ENCODE measurements at places on chromosomes 4 and X.

GRCh38 chr4:163256680-163257343 lies 75.6 kb downstream of the NPY1R start:
- no peak for DNase-seq

DNA sequence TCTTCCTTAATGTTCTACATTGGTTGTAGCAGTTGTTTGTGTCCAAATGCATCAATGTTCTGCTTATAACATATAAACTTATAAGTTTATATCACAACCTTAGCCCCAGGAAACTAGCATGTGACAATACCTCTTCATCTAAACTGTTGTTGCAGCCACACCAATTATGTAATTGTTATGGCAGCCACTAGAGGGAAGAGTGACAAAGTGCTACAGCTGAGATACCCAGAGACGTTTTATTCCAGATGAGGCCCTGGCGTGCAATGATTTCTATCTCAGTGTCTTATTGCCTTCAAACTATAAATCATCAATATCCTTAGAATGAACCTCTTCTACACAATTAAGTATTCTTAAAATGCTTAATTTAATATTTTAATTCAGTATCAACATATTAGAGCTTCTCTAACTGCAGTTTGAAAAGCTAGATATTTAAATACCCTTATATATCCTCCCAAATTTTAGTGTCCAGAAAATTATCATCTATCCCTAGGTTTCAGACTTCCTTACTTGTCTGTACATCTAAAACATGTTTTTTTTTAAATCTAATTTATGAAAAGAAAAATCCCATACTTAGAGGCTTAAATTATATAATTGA lies 171.6 kb downstream of the PCDH10 start:
- DNase-seq = no peak

- no peak for DNase-seq
Observed at GRCh38 chrX:31609130-31609529, 537.3 kb upstream of the FTHL17 start.

DNA sequence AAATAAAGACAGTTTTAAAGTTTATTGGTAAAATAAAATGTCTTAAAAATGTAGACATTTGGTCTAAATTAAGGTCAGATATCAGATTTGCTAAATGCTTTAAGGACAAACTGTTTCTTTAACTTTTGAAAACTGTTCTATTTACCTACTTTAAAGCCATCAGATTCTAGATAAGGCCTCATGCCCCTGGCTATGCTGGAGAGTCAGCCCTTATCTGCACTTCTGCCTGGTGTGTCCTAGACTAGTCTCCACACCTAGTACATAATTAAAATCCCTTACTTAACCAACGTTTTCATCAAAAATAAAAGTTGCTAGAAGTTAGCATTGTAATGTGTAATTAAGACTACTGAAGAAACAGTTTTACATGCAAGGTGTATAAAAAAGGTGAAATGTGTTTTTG lies 25.6 kb downstream of the HSD17B11 start:
- no peak for DNase-seq

- no peak for DNase-seq
Observed at GRCh38 chr4:95835672-95836071, 4.2 kb upstream of the PDHA2 start.

GRCh38 chr4:189773909-189774308 lies 166.8 kb upstream of the FRG1 start:
- DNase-seq = no peak

- DNase-seq = no peak
Observed at GRCh38 chr4:150255610-150256224, 177.5 kb downstream of the DCLK2 start.

DNA sequence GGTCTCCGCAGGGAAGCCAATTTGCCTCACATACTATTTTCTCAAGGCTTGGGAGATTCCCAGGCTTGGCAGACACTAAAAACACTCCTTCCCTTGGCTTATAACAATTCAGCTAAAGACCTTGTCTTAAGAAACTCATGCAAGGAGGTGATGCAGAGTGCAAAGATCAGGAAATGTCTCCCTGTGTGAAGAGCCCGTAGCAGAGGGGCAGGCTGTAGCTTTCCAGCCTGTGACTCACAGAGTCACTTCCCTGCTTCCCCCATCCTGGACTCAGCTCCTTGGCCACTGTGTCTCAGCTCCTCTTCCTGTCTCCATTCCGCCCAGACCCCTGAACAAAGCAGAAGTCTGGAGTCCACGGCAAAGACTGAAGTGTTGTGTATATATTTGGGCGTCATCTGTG lies 56.1 kb downstream of the KDR start:
- DNase-seq = no peak

DNA sequence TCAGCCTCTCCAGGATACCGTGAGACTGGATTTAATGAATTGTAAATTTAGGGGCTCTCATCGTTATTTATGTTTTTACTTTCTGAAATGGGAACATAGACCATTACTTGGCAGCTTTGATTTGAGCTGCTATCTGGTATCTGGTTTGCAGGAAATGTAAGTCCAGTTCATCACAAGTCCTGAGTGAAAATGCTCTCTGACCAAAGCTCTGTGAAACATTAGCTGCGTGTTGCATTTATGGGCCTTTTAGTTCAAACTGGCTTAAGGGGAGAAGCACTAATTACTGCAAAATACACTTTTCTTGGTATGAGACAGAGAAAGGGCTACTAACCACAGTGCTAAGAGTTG lies 420 bp downstream of the CC2D2A start:
- no peak for DNase-seq

GRCh38 chrX:151704041-151704663 lies 8.9 kb downstream of the PRRG3 start:
- no peak for DNase-seq

GRCh38 chr4:27005501-27005900 lies 144.9 kb downstream of the STIM2 start:
- no peak for DNase-seq

- no peak for DNase-seq
Observed at GRCh38 chr4:81571105-81571504, 99.4 kb upstream of the RASGEF1B start.

DNA sequence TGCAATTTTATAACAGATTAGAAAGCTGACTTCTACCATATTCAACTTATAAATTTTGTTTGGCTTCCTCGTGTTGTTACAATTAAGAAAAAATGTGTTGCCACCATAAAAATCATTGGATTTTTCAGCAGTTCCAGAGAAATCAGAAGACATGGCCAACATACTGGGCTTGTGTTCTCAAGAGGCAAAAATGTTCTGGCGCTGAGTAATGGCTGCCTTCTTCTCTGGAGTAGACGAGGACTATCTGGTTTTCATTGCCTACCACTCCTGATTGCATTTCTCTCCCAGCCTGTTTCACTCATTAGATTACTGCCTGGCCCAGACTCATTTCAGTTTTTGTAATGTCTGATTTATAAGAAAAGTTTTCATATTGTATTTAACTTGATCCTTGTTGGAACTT lies 122.3 kb downstream of the ARHGAP10 start:
- no peak for DNase-seq

- no peak for DNase-seq
Observed at GRCh38 chrX:69038188-69038587, 127.1 kb downstream of the PJA1 start.

DNA sequence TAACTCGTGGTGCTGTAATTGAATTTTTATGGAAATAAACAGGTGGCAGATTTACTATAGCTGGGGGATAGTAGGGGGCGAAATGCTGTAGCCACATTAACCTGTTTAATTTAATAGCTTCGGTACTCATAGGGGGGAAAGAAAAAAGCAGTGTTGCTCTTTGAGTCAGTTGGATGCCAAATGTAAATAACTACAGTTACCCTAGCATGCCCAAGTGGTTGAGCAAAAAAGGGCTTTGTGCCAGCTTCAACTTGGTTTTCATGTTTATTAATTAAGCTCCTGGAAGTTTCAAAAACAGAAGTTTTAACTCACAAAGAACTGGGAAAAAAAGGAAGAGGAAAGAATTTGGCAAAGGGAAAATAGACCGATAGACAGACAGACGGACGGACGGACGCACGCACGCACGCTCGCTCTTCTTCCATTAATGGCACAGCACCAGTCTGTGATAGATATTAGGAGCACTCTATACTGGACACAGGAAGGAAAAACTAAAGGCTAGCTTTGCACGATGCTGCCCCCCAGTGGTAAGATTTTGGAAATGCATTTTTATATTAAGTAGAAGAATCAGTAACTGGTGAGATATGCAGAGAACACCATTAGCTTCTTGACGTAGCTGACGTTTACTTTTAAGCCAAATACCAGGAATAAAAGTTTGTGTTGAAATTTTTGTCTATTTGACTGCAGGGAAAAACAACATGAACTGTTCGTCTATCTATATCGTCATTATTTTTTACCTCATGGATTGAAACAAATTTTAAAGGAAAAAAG lies 151.8 kb downstream of the SLC7A11 start:
- DNase-seq = no peak

DNA sequence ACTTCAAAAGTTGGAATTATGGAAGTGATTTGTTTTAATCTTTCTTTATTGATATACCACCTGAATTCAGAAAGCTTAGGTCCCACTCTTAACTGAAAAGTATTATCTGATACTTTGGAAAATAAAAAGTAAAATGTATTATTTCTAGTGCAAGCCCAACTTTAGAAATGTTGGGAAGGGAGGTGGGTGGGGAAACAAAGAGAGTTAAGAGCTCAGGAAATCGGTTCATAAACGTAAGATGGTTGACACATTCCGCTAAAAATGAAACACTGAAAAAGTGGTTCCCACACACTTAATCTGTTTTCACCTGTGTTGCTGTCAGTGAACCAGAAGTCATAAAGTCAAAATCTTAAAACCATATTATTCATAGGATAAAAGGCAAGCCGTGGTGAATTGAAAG lies 237.4 kb downstream of the BANK1 start:
- no peak for DNase-seq

DNA sequence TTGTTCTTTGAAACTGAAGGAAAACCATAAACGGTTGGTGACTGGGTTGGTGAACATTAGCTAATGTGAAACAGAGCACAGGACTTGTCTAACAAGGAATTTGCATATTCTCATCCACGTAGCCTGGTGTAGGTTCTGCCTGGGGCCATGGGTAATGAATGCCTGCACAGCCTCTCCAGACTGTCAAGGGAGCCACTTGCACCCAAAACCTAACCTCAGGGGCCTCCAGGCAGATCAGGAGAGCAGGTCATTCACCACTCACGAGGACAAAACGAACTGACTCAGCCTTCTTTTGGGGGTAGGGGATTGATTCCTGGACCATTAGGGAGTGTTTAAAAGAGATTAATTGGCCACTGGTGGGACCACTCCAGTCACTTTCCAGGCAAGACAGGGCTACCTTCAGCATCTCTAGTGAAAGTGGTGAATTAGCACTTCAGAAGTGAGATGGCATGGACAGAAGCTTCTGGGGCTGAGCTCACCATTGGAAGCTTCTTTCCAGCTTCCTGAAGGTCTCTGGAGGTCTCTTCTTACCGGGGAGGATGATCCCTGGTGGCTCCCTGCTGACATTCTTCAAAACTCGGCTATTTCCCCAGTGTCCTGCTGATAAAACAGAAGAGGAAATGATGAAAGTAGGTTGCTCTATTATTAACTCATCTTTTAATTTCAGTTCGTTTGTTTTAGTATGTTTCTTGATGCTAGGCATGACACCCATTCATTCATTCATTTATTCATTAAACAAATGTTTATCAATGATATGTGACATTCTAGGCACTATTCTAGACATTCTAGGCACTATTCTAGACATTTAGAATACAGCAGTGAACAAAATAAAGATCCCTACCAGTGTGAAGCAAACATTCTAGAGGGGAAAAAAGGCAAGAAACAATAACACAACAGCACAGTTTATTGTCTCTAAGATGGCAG lies 104.5 kb upstream of the LNX1 start:
- DNase-seq = no peak

DNA sequence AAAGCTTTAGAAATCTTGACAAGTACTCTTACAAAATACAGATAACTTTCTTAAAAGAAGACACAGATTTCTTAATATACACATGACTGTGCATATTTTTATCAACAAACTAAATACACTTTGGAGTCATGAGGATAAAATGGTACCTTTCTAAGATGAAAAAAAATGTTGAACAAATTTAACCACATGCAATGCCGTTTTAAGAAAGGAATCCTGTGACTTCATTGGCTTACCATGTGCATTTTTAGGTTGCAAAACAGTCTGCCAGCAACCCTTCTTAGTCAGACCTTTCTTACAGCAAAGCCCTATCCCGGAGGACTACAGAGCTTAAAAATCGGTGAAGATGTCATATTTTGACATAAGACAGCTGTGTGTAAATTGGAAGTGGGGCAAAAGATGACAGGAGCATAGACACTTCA lies 51.7 kb downstream of the GASK1B start:
- no peak for DNase-seq

GRCh38 chr4:147017081-147017480 lies 71.4 kb upstream of the TTC29 start:
- no peak for DNase-seq

DNA sequence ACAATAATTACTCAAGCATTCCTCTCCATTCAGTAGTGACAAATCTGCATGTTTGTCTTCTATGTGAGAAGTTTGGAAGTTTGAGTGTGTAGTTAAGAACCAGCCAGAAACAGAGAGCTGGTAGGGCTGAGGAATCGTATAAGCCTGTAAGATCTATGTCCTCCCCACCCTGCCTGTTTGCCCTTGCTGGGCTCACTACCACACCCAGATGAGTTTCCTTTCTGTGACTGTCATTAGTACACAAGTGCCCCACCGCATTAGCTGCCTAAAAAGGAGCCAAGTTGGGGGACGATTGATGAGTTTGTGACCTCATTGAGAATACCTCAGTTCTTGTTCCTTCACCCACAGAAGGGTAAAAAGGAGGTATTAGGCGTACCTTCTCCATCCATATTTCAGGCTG lies 28.3 kb downstream of the DOCK11 start:
- peak; percentile 5 for DNase-seq

DNA sequence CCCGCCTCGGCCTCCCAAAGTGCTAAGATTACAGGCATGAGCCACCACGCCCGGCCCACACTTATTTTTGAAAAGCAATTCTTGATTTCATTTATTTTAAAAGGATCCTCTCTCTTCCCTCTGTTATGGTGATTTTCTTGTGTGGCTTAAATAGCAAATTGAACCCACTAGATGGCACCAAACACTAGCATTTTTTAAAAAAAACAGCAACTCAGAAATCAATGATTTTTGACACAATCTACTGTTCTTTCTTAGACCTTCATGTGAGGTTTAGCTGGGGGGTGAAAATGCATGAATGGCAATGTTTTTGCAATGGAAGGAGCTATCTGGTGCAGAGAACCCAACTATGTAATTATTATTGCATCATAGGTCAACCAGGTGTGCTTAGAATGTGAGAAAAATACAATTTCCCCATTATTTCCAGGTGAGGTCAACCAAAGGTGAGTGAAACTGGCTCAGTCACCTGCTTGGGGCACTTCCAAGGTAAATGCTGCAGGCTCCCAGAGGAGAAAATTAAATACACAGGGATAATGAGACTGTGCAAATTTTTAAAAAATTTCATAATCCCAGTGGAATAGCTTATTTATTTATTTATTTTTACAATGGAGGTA lies 226.7 kb upstream of the PRKX start:
- DNase-seq = no peak

DNA sequence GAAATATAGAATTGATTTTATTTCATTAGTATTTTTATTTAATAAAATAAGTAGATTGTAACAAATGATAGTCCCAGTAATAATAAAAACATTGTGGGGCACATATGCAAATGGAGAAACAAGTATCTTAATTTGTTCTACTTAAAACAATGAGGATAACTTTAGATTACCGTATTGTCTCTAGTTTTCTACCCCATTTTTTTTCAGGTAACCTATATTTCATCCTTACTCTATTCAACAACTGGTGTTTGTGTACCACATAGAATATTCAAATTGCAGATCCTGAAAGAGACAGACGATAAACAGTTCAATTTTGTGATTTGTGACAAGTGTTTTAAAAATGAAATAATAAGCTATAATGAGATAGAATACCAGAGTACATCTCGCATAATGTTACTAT lies 671.8 kb downstream of the GALNTL6 start:
- DNase-seq = no peak

GRCh38 chrX:149827254-149827653 lies 45.5 kb downstream of the MAGEA9 start:
- no peak for DNase-seq

Measured in stimulated activated naive CD4-positive, alpha-beta T cell treated with Interleukin-2 at 50 U/mL for 16 hours (primary cell).